ENCODE measurements at places on chromosomes 3 and 15.

GRCh38 chr3:14651440-14652251, at the start of gene CCDC174:
Gene CCDC174 (plus strand): TSS chr3:14651762. CDS start chr3:14651837, 75 bp downstream.
- DNase-seq, result peak; percentile 100

- DNase-seq, result no peak
These were observed 349.2 kb upstream of the CCDC54 start for GRCh38 chr3:107028086-107028485.

- no peak for DNase-seq
These were observed 82.5 kb downstream of the ADAM10 start for GRCh38 chr15:58666957-58667356.

DNA sequence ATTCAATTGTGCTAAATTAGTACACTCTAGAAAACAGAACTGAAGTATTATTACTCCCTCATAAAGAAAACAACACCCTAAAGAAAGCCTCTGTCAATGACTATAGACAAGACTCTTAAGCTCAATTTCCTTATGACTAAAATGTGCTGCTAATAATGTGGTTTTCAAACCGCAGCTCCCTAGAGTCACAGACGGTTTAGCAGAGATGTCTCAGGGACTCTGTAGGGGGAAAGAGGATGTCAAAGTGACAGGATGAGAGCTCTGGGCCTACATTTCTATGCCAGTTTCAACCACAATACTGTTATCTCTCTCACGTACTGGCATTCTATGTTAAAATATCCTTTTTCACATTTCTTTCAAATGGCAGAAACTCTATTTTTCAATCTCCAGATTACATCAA, 37.6 kb upstream of the WDR49 start:
- peak; percentile 72 for DNase-seq

- no peak for DNase-seq
These were observed 261.5 kb upstream of the LRTM1 start for GRCh38 chr3:55189359-55189801.

DNA sequence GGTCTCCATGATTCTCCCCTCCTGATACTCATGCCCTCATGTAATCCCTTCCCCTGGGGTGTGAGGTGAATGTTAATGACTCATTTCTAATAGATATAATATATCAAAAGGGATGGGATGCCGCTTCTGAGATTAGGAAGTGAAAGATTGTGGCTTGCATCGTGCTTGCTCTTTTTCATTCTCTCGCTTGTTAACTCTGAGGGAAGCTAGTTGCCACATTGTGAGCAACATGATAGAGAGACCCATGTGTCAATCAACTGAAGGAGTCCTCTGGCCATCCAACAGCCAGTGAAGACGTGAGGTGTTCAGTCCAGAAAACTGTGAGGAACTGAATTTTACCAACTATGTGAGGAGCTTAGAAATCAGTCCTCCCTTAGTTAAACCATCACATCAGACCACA, 28.9 kb upstream of the DRD3 start:
- DNase-seq, result no peak
